GDM1 (cell line): ENCODE measurements at places on chromosomes 4 and X.

- DNase-seq = no peak
Measured at GRCh38 chrX:126393284-126393683, 159.3 kb downstream of the DCAF12L1 start.

- no peak for DNase-seq
Measured at GRCh38 chrX:95718746-95719145, 965.9 kb upstream of the DIAPH2 start.

- no peak for DNase-seq
Measured at GRCh38 chr4:155950461-155950860, 3.2 kb downstream of the CTSO start.

DNA sequence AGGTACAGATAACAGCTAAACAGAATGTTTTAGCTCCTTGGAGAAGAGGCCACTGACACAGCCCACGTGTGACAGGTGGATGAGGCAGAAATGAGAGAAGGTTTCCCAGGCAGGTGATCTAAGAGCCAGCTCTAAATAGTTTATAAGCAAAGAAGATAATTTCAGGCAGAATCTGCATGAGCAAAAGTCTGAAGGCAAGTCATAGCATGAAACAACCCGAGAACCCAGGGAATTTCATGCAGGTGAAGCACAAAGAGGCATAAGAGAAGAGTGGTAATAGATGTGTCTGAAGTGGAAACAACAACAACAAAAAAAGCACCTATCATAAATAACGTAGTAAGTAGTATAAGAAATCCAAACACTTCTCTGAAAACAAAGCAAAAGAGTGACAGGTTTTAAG lies 275.8 kb upstream of the CPEB2 start:
- DNase-seq = no peak

DNA sequence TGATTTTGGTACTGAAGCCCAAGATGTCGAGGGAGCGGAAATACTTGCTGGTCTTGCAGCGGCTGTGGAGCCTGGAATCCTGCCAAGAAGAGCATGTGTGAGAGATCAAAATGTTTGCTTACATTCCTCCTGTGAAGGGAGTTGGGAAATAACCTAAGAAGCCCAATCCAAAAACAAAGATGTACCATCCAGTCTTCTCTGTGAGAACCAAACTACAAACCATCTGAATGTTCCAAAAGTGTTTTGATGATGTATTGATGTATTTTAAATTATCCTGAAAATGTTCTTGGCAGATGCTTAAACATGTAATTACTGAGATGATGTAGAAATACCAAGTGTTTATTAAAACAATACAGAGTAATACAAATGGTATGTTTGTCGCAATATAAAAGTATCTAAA lies 10.1 kb upstream of the ADH1A start:
- DNase-seq = no peak
